ENCODE measurements at places on chromosomes 11 and 22.

DNA sequence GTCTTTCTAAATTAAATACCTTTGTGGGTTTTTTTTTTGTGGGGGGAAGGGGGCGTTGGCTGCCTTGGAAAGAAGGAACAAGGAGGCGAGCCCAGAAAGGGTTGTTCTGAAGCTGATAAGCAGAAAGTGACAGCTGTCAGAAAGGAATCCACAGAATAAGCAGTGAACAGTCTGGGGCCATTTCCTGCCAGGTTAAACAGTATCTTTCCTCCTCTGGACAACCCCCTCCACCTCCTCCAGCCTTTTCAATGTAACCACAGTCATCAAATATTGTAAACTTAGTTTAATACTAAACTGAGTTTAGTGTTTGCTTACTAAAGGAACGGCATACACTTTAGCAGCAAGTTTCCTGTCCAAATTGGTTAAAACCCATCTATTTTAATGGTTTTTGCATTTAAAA, 271.2 kb upstream of the SYN3 start:
- DNase-seq: no peak

- no peak for DNase-seq
Measured at GRCh38 chr11:33689085-33689484, 11.5 kb downstream of the C11orf91 start.

DNA sequence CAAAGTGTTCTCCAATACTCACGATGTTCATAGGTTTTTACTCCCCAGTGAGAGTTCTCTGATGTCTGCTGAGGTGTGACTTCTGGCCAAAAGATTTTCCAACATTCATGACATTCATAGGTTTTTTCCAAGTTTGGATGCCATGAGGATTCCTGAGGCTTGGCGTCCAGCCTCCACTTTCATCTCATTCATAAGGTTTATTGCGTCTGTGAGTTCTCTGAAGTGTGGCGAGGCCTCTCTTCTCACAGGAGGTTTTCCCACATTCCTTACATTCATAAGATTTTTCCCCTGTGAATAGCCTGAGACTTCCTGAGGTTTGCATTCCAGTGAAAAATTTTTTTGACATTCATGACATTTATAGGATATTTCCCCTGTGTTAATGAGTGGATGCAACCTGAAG, 1014.1 kb downstream of the LRRC4C start:
- no peak for DNase-seq

DNA sequence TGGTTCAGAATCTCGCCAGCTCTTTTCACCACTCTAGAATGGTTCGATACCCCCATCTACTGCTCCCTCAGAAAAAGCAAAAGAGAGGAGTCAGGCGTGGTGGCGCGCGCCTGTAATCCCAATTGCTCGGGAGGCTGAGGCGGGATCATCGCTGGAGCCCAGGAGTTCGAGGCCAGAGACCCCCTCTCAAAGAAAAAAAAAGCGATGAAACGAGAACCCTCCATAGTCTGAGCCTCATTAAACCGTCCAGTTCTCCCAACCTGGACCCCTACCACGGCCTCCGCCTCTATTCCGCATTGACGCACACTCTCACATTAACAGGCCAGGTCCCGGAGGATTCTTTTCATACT, 439 bp downstream of the SPA17 start:
- no peak for DNase-seq

DNA sequence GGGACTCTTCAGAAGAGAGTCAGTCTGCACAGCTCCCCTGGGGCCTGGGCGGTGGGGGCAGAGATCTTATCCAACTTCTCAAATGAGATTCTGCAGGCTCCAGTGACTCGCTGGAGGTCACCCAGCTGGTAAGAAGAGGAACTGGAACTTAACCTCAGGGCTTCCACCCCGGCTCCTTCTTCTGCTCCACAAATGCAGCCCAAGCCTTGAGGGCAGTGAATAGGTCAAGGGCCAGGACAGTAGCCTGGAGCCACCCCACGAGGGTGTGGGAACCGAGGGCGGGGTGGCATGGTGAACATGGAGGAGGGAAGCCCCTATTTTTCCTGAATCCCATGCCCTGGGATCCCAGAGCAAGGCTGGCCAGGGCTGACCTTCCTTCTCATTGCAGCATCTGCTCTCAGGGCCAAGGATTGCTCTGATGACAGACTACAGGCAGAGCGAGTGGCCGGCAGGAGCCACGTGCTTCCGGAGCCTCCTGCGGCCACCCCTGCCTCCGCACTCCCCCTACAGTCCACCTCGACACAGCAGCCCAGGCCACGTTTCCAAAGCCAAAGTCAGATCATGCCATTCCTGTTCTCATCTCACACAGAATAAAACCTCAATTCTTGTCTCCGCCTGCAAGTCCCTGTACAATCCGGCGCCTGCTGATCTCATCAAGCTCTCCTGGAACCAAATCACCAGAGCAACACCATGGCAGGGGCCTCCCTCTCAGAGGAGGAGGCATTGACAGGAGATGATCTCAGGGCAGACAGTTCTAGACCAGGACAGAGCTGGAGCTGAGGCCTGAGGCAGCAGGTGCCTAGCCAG, 21.1 kb upstream of the UPK3A start:
- DNase-seq: no peak
